Tibial nerve (tissue), 4 donors: ENCODE measurements at places on chromosomes 13 and 19. TPM values are rescaled to one million over a fixed set of nuclear protein-coding genes. Genes with fewer than 3 reads are reported as not detected.

DNA sequence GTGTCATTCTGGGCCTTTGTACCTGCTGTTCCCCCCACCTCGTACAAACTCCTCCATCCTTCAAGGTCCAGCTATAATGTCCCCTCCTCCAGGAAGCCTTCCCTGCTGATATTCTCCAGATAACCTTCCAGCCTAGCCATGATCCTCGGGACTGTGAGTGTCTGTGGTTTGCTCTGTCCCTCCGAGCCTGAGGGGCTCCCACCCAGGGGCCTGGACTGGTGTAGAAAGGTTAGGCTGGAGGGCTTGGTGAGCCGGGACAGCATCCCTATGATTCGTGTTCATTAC lies 2.9 kb upstream of the COMP start:
- DNase-seq, result no peak

DNA sequence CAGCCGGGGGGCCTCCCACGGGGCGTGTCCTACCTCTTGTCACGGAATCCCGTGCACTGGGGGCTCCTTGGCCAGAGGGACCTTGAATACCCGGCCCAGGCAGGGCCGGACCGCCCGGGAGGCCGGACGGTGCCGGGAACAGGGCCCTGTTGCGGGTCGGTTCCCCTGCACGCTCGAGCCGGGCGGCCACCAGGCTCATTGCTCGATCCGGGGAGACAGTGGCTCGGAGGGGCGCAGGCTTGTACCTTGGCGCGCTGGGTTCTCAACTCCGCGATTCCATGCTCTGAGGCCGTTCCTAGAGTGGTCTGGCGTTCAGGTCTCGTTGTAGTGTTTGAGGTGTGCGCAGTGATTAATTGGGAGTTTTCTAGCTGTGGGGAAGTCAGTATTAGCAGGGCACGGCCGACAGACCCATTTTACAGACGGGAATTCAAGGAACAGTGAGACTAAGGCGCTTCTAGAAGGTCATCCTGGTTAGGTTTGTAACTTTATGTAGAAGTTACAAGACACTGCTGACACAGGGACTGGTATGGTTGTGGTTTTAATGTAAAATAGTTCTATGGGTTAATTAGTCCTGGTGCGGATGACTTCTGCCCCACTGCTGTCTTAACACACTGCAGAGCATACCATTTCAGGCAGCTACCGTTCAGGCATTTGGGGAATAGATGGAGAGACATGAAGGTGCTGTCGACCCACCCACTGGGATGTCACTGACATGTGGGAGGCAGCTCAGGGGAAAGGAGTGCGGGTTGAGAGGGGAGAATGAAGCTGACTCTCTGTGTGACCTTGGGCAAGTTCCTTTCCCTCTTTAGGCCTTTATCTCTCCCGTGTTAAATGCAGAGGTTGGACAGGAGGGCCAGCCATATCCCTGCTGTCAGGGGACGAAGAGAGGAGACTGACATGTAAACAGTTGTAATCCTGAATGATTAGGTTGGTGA lies 592 bp downstream of the CLPTM1 start:
- no peak for DNase-seq

- no peak for DNase-seq
These were observed 6.2 kb downstream of the ABHD8 start for GRCh38 chr19:17296976-17297375.

GRCh38 chr19:7440188-7440975 lies 48.5 kb downstream of the PEX11G start:
- DNase-seq, result no peak

DNA sequence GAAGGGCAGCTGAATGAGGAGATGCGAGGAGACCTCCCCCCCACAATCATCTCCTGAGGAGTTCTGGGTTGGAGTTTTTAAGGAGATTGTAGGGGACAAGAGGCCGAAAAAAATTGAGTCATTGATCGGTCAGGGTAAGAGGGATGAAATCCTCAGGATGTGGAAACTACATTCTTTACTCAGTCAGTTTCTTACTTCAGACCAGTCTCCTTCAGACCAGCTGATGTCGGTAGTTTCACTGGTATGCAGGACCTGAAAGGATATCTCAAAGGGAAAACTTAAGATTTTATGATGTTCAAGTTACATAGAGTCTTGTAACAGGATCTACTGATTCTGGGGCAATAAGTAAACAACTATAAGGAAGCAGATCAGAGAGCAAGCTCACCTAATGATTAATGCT lies 51.7 kb upstream of the RFXAP start:
- no peak for DNase-seq

The THSD1 gene
- total RNA-seq, result 8.0 TPM

The PRX gene
- 667 TPM for total RNA-seq

The CYSLTR2 gene
- not detected for total RNA-seq
